ENCODE measurements at places on chromosomes 5 and 9.

GRCh38 chr5:95883185-95884016, 60.9 kb upstream of the GLRX start:
- DNase-seq = no peak

GRCh38 chr5:69049151-69049550, 44.7 kb upstream of the SLC30A5 start:
- peak; percentile 25 for DNase-seq

DNA sequence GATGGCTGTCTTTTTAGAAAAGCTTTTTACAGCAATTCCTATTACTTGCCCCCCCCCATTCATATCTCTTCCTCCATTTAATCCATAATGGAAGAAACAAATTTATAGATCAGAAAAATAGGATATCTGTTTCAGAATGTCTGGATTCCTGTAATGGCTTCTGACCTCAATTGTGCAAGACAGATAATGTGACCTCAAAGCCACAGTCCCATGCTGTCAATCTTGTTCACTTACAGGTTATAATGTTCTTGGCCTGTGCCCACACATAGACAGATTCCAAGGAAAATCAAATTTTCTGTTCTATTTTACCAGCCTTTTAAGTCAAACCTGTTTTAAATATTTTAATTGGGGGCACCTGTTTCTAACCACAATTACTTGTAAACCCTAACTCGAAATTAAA, 143.4 kb downstream of the ENTREP1 start:
- no peak for DNase-seq

DNA sequence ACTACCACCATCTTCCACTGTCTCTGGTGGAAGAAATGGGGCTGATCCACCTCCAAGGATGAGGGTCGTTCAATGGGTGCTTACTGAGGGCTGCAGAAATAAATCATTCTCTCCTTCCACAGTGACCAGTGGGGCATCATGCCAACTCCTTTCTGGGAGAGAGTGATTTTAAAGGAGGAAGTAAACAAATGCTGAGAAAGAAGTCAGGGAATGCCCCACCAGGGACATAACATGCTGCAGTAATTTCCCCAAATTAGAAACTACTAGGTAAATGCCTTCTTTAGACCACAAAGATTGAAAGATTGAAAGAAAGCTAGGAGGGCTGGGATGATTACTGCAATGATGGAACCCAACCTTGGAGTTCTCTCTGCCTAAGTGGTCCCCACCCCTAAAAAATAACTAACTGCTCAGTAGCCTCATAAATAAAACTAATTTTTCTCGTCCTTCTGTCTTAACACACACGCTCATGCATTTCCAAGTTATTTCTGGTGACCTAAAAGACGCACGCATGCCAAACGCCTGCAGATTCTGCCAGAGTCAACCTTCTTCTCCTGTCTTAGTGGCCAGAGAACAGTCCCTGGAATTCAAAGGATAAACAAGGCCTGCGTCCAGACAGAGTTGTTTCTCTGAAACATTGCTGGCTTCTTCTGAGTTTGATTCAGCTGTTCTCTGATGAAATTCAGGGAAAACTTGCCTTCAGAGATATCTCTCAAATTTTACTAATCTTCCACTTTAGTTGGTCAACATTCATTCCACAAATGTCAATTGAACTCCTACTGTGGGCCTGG, 250.0 kb downstream of the NR3C1 start:
- DNase-seq = peak; percentile 11

DNA sequence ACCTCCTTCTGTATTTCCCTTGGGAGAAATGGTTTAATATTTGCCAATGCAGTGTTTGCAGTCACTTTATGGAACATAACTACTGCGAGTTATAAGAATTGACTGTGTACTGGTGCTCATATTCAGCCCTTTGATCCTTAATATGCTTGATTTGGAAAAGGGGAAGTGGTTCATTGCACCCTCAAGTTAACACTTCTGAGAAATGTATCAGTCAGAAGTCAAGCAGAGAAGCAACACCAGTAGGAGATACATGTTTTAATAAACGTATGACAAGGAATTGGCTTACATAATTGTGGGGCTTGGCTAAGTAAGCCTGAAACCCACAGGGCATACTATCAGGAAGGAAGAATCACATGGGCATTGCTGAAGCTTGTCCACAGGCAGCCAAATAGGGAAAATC, 131.0 kb upstream of the SPRY4 start:
- DNase-seq = no peak

DNA sequence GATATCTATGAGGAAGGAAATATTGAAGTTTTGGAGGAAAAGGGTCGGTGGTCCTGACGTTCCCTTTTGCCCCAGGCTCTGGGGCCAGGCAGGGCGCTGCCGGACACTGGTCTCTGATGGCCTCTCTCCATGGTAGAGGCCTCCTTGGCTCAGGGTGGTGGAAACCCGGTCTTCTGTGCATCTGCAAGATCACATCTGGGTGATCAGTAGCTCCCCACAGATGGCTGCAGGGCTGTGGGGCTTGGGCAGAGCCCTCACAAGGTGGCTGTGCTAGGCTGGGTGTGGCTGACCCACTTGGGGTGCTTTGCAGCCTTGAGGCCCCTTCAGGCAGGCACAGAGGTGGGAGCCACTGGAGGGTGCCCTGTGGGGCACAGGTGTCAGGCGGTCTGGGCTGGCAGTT, 53.9 kb upstream of the RNU6ATAC start:
- no peak for DNase-seq

DNA sequence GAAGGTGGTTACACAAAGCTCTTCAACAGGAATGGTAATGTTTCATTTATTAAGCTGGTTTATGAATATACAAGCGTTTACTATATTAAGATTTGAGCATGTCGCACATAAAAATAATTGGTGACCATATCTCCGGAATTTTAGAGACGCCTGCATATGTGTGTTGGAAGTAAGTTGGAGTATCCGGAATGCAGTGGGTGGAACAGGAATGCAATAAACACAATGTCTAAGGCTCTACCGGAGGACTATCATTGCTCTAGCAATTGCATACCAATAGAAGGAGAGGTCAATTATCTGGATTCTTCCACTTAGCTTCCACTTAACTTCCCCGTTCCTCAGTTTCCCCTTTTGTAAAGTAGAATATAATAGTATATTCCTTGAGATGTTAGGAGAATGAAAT, 1.1 kb upstream of the CEP78 start:
- DNase-seq = no peak

GRCh38 chr9:125635888-125636287, 71.1 kb downstream of the MAPKAP1 start:
- DNase-seq = peak; percentile 47

GRCh38 chr5:42499016-42499415, 75.8 kb downstream of the GHR start:
- DNase-seq = no peak

DNA sequence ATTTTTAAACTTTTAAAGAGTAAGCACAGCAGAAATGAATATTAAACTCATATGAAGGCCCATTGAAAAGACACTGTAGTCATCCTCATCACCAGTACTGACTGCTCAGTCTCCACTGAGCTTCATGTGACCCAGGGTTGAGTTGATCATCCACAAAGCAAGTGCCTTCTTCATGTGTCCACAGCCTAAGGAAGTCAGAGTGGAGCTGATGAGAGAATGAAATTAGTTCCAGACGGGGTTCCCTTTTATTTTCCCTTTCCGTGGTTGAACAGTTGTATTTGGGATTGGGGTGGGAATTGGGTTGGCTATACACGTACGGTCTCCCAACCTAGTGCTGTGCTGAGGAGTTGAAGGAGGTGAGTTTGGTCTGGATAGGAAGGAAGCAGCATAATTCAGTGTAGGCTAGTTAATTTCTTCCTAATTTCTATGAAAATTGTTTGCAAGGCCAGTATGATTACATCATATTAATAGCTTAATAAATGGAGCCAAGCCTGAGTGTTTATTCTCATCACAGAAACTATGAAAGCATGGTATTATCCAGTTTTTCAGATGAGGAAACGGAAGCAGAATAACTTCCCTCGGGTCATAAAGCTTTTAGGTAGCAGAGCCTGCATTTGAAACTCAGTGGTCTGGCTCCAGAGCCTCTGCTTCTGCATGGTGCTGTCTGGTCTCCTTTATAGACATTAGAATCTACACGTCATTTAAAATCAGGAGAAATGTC, 103.9 kb upstream of the DMRT1 start:
- DNase-seq = no peak

GRCh38 chr5:60943624-60944023, 1.2 kb downstream of the ERCC8 start:
- no peak for DNase-seq

GRCh38 chr9:121484651-121485446, 14.8 kb downstream of the GGTA1 start:
- DNase-seq = no peak

DNA sequence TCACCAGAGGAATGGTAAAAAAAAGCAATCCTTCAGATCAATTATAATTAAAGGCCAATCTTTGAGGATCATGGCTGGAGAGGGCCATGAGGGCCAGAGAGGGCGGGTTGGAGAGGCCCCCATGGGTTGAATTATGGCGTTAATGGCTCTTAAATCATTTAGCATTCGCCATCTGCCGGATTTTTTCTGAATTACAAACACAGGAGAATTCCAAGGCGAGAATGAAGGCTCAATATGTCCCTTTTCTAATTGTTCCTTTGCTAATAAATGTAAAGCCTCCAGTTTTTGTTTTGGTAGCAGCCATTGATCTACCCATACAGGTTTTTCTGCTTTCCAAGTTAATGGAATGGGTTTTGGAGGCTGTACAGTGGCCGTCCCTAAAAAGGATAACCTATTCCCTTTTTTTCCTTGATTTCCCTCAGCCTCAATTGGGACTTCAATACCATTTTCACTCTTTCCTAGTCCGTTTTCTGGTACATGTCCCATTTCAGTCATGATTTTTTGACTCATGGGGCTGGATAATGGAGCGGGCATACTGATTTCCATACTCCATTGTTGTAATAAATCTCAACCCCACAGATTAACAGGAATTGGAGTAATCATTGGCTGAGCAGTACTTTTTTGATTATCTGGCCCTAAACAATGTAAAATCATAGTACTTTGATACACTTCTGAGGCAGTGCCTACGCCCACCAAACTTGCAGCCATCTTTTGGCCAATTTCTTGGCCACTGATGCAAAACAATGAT, 6.7 kb upstream of the TMEM141 start:
- no peak for DNase-seq

DNA sequence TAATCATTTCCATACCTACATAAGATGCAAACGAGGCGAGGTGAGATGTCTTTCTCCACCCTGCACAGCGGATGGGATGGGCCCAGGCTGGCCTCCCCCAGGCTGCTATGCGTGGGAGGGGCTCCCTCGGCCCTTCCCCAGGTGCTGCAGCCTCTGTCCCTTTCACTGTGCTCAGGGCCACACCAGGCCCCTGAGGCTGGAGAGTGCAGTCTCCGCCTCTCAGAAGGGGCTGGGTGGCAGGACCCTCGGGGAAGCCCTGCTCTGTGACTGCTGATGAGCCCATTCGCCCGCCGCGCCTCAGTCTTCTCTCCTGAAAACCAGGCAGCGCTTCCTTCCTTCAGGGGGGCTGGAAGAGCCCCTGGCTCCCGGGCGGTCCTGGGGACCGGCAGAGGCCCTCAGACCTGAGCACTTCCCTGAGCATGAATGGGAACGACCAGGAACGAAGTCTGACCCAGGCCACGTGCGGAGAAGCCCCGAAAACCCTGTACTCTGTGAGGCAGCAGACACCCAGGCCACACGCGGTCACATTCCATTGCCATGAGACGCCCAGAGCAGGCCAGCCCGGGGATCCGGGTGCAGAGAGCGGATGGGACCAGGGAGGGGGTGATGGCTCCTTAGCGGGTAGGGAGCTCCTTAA, 21.9 kb upstream of the NOTCH1 start:
- DNase-seq = no peak

DNA sequence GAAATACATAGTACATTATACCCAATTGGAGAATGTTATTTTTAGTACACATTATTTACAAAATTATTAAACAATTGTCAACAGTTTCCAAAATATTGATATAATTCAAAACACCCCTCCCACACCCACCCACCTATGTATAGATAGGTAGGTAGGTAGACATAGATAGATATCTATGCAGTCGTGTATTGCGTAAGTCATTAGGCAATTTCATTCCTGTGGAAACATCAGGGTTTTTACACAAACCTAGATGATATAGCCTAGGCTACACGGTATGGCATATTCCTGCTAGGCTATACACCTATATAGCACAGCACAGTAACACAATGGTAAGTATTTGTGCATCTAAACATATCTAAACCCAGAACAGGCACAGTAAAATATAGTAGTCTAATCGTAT, 377.3 kb downstream of the ANXA1 start:
- no peak for DNase-seq

DNA sequence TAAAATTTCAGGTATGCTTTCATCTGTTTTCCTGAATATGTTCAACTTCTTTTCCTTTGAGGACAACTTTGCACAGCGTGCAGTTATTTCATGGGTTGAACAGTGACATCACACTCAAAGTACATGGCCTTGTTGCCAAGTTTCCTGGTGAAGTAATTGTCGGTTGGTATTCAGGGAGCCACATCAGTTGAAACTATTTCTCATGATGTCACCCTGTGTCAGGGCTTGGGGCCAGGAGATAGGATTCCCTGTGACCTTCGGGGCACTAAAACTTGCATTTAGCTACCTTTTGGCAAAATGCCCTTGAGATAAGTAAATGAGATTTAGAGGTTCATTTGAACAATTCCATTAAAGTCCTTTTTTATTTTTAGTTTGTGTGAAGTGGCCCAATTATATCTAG, 383.9 kb downstream of the SH3GL2 start:
- DNase-seq = no peak

GRCh38 chr5:119292701-119293515, 62.9 kb upstream of the TNFAIP8 start:
- no peak for DNase-seq

DNA sequence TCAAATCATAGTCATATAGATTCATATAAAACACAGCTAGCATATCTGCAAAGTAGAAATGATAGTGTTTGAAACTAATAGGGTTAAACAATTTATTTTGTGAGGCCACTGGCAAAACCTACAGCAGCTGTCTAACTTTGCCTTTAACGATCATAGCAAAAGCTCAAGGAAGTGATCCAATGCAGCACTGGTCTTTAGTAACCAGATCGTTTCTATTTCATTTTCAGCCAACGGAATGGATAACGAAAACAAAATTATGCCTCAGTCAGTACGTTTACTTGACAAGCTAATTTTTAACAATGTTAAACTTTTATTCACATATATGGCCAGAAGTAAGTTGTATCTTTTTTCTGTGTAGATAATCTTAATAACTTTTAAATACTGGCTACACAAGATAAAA, 17.7 kb downstream of the MLLT3 start:
- no peak for DNase-seq
